Urinary bladder (tissue), 4 donors: ENCODE measurements at places on chromosomes 11 and 22. TPM values are rescaled to one million over a fixed set of nuclear protein-coding genes. Genes with fewer than 3 reads are reported as not detected.

DNA sequence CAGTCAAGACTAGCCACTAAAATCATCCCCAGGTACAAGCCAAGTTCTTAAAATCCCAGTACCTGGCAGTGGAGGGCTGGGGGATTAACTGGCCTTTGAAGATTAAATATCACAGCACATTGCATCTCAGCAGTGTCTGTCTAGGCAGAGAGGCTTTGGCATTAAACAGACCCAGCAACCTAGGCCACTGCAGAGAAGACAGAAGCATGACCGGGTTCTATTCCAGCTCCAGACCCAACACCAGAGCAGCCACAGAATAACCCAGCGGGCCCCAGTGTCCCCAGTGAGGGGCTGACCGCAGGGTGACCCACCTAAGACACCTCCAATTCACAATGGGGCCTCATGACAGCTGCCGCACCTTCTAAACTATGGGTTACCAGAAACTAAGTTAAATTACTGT lies 88.2 kb downstream of the SHANK2 start:
- DNase-seq: no peak

- no peak for DNase-seq
Measured at GRCh38 chr22:22903355-22903777, 15.8 kb downstream of the IGLL5 start.

GRCh38 chr11:38646382-38646781 lies 2048.3 kb upstream of the RAG2 start:
- DNase-seq: no peak

DNA sequence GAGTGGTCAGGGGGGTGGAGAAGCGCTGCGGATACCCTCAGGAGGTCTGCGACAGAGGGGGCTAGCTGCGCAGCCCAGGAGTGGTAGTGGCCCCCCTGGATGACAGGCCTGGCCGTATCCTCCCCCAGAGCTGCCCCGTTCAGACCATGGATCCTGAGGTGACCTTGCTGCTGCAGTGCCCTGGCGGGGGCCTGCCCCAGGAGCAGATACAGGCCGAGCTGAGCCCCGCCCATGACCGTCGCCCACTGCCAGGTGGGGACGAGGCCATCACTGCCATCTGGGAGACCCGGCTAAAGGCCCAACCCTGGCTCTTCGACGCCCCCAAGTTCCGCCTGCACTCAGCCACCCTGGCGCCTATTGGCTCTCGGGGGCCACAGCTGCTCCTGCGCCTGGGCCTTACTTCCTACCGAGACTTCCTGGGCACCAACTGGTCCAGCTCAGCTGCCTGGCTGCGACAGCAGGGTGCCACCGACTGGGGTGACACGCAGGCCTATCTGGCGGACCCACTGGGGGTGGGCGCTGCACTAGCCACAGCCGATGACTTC lies 505 bp downstream of the NUDT22 start:
- DNase-seq: no peak

DNA sequence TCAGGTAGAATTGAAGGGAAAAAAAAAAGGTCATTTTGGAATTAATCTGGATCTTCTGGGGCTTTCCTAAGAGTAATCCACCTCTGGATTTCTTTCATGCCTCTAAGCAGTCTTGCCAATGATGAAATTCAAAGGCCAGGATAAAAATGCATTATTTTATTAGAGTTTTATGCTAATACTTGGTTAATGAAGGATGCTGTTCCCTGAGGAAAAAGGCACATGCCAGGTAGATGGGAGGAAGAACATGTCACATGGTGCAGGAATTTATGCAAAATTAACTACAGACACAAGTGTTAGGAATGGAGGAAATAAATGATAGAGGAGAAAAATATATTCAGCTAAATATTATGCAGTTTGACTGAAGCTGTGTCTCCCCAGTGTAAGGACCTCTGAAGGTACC lies 792.0 kb downstream of the ETS1 start:
- no peak for DNase-seq

Gene TMPRSS13
- total RNA-seq: 0.63 TPM

Gene KIF18A
- total RNA-seq: 17.8 TPM

Gene RFPL1
- total RNA-seq: not detected

Gene CNGA4
- total RNA-seq: not detected

Gene USP2
- total RNA-seq: 1.1 TPM

Gene HEPHL1
- not detected for total RNA-seq

Gene DDIAS
- 7.8 TPM for total RNA-seq

Gene UCP3
- 0.85 TPM for total RNA-seq
